ENCODE measurements at places on chromosomes 1 and 21.

- DNase-seq, result peak; percentile 82
Measured at GRCh38 chr1:9413071-9413876, 120.6 kb downstream of the SPSB1 start.

GRCh38 chr1:201163707-201164106, 9.4 kb upstream of the TMEM9 start:
- no peak for DNase-seq

GRCh38 chr1:30008998-30009657, 714.3 kb downstream of the MATN1 start:
- DNase-seq, result peak; percentile 64

DNA sequence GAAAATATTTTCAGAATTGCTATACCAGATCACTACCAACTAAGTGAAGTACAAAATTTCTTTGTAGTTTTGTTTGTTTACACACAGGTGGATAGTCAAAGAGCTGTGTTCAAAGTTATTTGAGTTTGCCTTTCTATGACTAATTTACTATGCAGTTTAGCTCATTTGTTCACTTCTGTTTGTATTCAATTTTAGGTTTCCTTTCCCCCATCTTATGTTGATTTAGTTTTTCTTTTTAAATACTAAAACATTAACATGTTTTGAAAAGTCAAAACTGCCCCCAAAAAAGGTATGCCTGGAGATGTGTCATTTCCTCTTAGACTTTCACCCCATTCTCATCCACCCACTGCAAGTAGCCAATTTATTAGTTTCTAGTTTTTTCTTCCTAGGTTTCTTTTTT, 18.7 kb upstream of the RIPPLY3 start:
- no peak for DNase-seq

- DNase-seq, result no peak
Measured at GRCh38 chr21:14771593-14771992, 225.5 kb upstream of the SAMSN1 start.

DNA sequence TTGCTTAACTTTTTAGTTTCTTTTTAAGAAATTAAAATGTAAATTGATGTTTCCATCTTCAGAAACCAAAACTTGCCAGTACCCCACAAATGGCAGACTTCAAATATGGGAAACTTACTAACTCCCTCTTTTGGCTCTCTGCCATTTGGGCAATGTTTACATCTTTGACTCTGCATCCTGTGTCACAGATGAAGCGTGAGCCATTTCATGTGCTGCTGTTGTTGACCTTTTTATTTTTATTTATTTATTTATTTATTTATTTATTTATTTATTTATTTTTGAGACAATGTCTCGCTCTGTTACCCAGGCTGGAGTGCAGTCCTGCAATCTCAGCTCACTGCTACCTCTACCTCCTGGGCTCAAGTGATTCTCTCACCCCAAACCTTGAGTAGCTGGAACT, 16.0 kb upstream of the COG2 start:
- DNase-seq, result no peak

DNA sequence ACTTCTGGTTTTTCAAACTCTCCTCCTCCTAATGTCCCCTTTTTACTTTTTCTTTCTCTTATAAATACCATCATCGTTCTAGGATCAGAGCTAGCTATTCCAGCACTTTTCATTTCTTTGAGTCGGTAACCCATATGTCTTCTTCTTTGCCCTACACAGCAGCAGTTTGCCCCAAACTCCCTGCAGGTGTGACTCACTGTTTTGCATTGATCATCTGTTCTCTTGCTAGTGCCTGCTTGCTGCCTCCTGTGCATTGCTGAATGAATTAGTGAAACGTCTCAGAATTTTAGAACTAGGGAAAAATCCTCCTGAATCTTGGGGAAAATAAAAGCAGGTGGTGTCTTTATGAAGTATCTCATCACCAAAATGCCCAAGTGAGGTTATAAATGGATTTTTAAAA, 21.7 kb downstream of the KCNK2 start:
- DNase-seq, result no peak

DNA sequence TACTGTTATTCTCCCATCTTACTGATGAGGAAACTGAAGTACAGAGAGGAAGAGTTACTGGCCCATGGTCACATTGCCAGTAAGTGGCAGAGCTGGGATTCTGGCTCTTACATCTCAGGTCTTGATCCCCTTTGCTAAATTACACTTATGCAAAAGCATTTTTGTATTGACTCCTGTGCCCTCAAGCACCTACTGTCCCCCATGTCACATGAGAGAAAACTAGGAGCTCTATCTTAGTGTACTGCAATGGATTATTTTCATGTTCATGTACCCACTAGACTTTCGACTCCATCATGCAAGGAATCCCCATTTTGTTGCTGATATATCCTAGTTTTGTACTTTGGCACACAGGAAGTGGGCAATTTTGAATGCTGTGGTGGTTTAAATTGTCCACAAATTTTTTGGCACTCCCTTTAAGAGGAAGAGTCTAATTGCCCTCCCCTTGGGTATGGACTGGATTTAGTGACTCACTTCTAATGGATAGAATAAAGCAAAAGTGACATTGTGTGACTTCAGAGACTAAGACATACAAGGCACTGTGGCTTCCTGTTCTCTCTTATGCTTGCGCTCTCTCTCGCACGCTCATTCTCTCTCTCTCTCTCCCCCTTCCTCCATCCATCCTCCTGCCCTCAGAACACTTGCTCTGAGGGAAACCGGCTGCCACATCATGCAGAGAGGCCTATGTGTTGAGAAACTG, 43.5 kb upstream of the JAK1 start:
- DNase-seq, result no peak

DNA sequence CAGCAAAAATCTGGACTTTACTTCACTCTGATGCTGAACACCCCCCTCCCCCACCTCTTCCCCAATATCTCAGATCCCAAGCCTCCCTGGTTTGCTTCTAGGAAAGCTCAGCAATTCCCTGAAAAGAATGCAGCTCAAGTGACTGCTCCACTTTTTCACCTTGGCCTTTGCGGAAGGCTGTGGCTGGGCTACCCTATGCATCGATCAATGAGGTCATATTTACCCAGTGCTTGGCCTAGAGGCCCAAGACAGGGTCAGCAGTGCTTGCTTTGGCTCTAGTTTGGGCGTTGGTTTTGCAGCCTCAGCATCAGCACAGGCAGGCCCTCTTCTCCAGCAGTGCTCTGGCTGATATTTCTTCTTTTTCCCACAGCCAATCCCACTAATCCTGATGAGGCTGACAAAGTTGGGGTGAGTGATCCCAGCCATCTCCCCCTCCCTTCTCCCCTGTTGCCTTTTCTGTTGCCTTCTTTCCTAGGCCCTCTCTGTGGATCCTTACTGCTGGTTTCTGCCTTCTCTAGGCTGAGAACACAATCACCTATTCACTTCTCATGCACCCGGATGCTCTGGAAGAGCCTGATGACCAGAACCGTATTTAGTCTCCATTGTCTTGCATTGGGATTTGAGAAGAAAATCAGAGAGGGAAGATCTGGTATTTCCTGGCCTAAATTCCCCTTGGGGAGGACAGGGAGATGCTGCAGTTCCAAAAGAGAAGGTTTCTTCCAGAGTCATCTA, 14.2 kb downstream of the FCGR2B start:
- no peak for DNase-seq

DNA sequence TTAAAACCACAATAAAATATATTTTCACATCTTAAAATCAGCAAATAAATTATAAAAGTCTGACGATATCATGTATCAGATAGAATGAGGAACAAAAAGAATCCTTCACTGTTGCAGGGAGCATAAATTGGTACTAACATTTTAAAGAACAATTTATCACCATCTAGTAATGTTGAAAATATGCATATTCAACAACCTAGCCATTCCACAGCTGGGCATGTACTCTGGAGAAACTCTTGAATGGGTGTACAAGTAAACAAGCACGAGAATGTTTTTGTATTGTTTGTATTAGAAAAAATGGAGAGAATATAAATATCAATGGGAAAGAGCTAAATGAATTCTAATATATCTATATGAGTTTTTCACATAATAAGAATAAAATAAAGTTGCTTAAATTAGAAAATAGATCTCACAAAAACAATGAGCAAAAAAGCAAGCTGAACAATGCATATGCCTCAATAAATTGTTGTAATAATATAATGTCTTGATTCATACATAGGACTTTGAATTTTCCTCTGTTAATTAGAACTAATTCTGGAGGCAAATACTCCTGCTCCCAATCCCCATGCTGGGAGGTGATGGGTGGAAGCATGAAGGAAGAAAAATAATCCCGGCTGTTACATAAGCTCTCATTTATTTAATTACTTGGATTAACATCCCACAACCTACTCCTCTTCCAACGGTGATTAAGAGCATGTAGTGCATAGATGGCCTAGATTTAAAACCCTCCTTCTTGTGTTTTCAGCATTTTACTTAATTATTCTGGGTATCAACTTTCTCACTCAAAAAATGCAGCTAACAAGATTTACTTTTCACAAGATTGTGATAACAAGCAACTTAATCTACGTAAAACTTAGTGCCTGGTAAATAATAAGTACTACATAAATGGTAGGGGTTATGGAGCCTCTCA, 5.5 kb upstream of the FMO2 start:
- peak; percentile 9 for DNase-seq

GRCh38 chr1:46411010-46411405, 16.9 kb downstream of the FAAH start:
- no peak for DNase-seq

DNA sequence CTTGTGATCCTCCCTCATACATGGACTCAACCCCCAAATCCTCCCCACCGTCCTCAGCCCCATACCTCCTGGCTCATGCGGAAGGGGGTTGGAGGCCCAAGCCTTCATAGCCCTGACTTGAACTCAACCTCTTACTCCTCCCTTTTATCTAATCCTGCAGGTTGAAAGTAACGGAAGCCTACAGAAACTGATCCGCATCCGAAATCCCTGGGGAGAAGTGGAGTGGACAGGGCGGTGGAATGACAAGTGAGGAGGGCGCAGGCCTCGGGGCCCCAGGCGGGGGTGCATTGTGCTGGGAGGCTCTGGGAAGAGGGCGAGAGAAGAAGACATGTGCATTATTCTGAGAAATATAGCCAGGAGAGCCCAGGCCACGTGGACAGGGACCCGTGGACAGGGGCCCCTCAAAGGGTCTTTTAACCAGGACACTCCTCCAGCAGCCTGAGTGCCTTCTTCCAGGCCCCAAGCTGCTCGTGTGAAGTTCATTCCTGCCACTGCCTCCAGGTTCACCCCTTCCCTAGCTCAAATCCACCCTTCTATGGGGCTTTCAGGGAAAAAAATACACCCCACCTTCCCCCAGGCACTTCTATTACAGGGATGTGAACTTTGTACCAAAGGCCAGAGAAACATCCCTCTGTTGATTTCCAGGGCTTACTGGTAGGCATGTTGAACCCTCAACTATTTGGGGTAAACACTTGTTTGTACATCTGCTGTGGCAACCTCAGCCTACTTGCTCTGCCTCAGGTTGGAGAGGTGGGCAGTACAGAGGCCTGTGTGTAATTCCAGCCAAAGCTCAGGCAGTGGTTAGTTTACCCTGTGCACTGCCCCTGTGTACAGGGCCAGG, 38.6 kb downstream of the CAPN2 start:
- DNase-seq, result no peak

GRCh38 chr1:113949007-113949406, 19.9 kb downstream of the HIPK1 start:
- no peak for DNase-seq

DNA sequence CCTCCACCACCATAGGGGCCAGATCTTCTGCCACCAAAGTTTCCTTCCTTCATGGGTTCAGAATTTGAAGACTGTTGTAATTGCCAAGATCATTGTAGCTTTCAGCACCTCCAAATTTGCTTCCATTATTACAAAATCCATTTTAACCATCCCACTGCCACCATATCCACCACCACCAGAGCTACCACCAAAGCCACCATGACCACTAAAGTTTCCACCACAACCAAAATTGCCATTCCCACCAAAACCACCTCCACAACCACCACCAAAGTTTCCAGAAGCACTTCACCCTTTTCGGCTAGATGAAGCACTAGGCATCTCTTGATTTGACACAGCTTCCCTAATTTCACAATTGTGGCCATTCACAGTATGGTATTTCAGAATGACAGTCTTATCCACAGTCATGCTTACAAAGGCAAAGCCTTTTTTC, 45.2 kb downstream of the SLC30A7 start:
- DNase-seq, result no peak

DNA sequence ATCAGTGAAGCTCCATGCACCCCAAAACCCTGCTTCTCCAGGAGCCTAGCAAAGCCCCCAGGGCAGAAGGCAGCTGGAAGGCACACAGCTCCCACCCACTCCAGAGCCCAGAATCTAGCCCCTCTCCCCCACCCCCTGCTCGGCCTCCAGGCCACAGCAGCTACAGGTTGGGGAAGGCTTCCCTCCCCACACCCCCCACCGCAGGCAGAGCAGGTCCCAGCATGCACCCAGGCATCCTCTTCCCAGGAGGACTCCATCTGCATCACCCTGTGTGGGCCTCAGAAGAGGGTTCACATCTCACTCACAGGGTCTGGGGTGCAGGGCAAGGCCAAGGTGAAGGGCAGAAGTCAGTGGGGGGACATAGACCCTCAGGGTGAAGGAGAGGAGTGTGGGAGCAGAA, 719 bp downstream of the S100A14 start:
- no peak for DNase-seq

GRCh38 chr1:223001653-223002634, 141.1 kb downstream of the TLR5 start:
- DNase-seq, result no peak

DNA sequence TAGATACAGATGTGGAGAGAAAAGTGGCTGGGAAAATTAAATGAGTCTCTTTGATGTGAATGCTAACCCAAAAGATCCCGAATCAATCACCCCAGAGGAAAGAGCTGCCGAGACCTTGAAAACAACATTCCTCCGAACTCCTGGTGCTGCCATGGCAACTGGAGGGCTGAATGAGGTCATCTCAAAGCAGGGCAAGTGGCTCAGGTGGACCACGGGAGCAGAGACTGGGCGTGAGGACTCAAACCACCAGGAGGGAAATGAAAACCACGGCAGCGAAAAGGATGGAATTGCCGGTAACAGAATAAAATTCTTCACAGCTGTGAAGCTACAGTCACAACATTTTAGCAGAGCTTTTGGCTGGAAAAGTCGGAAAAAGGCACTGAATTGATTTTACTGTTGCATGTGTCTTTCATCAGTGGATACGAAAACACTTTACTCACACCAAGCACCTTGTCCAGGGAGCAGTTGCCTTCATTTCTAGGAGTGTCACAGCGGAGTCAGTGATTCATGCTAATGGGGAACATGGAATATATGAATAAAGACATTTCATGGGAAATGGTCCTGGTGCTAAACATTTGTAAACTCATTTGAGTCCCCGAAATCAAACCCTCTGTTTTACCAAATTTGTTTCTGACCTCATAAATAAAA, 23.2 kb upstream of the BECN2 start:
- DNase-seq, result no peak

DNA sequence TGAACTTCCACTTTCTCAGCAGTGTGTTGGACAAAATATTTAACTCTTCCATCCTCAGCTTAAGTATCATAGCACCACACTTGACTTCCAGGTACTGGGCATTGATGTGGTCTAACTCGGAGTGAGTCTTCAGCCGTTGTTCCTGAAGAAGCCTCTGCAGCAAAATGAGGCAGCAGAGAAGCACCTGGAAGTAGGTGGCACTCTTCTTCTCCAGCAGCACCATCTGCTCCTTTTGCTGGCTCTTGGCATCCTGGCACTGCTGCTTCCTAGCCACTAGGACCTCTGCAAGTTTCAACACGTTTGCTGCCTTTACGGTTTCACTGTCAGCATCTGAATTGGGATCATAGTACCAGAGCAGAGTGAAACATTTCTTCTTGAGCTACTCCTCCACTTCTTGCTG, 162.5 kb upstream of the GORAB start:
- DNase-seq, result no peak

- DNase-seq, result no peak
Measured at GRCh38 chr1:179101566-179101965, 19.7 kb downstream of the TOR3A start.

- no peak for DNase-seq
Measured at GRCh38 chr1:7149080-7149838, 364.0 kb downstream of the CAMTA1 start.
